Activated naive CD4-positive, alpha-beta T cell (primary cell): ENCODE measurements at places on chromosomes 5 and 9.
A peak's percentile ranks its signal among the peaks of the same experiment; 100 is the strongest.

GRCh38 chr5:179410291-179411160 lies 65.3 kb upstream of the ADAMTS2 start:
- DNase-seq = no peak

- no peak for DNase-seq
Observed at GRCh38 chr5:111563031-111563822, 50.9 kb upstream of the STARD4 start.

DNA sequence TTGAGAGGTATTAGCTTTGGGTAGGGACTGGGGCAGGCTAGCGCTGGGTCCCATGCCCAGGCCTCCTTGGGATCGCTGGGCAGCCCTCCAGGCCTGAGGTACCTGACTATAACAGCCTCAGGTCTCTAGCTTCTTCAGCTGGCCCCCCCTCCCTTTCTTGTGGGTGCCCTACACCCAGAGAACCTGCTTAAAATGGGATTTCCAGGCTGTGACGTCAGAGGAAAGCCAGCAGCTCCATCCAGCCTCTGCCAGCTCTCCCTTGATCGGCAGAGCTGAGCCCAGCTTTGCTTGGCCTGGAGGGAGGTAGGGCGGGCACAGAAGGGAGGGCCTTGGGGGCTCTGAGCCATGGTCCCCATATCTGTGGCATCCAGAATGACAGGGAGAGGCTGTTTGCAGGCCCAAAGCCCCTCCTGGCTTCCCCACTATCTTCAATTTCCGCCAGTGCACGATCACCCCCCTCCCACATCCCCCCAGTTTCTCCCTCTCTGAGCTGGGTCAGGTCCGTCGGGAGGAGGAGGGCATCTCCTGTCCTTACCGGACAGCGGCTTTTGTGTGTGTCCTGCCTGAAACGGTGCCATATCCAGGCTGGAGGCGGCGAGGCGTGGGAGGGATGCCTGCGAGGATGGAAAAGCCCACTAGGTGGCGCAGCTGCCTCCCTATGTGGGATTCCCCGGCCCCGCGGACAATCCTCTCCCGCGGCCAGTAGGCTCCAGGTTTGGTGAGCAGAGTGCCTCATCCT lies 10.8 kb downstream of the REEP2 start:
- peak; percentile 44 for DNase-seq

DNA sequence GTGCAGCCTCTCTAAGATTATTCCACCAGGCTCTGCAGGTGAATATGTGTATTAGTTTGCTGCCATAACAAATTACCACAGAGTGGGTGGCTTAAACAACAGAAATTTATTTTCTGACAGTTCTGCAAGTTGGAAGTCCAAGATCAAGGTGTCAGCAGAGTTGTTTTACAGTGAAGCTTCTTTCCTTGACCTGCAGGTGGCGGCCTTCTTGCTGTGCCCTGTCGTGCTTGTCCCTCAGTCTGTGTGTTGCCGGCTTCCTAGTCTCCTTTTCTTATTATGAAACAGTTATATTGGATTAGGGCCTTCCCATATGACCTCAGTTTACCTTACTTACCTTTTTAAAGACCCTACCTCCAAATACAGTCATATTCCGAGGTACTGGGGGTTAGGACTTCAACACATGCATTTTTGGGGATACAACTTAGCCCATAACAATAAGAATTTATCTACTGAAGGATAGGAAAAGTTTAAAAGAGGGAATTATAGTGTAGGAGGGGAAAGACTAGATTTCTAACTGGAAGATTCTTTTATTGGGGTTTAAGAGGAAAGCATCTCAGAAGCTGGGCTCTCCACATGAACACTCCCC lies 97.4 kb downstream of the OSTF1 start:
- DNase-seq = peak; percentile 6

DNA sequence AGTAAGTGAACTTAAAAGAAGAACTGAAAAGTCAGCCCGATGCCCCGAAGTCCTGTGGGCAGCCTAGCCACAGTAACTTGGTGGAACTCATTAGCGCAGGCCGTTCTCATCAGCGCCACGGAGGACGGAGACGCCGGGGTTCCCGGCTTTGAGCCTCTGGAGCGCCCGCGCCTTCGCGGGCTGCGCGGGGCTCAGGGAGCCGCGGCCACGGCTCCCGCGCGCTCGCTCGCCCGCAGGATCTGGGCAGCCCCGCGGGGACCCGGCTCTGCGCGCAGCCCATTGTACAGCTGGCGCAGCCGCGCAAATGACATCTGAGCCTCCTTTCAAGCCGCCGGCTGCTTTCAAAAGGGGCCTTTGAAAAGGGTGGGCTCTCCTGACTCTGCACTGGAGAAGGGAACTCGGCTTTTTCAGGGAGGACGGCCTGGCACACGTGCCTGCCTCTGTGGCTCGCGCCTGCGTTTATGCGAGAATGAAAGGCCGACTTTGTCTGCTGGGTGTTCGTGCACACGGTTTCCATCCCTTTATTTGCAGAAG lies 40.7 kb downstream of the TLR4 start:
- no peak for DNase-seq

GRCh38 chr5:108124596-108124995 lies 257.3 kb downstream of the FBXL17 start:
- DNase-seq = no peak

- no peak for DNase-seq
Observed at GRCh38 chr9:126614088-126614454, 343 bp downstream of the LMX1B start.

DNA sequence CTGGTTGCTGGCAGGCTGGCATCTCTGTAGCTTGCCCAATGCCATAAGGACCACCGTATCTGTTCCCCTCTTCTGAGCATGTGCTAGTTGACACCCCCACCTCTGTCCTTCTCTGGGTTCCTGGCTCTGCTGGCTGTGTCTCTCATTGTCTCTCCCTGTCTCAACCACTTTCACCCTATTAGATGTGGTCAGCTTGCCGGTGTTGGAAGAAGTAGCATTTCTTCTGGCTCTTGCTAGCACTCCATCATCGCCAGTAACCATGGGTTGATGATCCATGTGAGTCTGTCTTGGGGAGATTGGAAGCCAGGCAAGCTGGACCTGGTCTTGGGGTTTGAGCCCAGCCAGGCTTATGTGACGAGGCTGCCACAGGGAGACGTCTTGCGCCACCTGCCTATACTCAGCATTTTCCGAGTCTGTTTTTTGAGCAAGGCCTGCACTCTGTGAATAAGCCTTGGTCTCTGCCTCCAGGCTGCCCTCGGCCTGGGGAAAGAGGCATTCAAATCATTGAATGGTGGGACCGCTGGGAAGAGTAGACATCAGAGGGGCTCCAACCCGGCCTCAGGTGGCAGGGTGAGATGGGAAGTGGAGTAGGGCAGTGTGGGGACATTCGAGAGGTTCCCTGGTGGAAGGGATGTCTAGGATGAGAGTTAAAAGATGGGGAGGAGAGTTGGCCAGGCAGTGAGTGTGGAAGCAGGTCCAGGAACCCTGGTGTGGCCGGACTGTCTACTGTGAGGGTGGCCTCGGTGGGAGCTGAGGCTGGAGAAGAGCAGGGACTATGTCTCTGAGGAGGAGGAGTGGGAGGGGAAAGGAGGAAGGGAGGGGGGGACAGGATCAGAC lies 74.3 kb downstream of the ZNF618 start:
- DNase-seq = no peak
